ENCODE measurements at places on chromosomes 6 and 20.

DNA sequence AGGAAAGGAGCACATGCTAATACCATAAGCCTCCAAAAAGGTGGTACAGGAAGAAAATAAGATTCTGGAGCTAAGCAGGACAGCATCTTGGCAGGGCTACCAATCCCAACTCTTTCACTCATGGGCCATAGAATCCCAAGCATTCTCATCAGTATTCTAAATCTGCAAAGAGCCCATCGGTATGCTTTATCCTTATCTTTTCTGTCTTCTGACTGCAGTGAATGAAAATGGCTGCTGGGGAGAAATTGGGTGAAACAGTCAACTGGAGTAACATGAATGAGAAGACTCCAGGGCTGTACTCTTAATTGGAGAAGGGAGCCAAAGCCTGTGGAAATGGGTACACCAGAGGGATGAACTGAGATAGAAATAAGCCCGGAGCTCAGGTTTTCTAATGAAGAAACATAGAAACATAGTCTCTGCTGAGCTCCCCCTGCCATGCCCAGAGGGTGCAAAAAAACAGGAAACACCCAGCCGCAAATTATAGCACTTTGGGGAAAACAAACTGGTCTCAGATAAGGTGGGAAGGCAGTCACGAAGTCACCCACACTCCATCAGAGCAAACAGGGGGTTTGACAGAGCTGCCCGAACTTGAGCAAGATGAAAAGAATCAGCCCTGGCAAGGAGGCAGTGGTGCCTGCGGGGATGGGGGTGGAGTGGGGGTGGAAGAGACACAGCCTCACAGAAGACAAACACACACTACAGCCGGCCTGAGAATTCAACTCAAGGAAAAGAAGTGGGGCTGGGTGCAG is 35.4 kb upstream of the E2F3 start:
- DNase-seq, result no peak

- DNase-seq, result no peak
Observed at GRCh38 chr20:53411891-53412290, 181.7 kb downstream of the ZNF217 start.

DNA sequence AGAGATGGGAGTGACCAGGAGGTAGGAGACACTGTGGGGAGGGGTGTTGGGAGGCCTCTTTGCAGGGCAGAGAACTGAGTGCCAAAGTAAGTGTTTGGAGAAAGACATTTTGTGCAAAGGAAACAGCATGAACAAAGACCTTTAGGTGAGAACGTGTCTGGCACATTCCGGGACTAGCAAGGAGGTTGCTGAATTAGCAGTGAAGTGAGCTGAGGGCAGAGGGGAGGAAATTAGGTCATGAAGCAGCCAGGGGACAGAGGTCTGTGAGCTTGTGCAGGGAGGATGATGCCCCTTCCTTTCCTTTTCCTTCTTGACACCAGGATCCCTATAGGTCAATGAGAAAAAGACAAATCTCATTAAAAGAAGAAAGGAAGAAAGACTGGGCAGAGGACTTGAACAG is 21.4 kb upstream of the AHCY start:
- no peak for DNase-seq

GRCh38 chr20:45405571-45406259 is 2.4 kb upstream of the DBNDD2 start:
- no peak for DNase-seq

GRCh38 chr6:169424821-169425240 is 171.2 kb upstream of the THBS2 start:
- no peak for DNase-seq

DNA sequence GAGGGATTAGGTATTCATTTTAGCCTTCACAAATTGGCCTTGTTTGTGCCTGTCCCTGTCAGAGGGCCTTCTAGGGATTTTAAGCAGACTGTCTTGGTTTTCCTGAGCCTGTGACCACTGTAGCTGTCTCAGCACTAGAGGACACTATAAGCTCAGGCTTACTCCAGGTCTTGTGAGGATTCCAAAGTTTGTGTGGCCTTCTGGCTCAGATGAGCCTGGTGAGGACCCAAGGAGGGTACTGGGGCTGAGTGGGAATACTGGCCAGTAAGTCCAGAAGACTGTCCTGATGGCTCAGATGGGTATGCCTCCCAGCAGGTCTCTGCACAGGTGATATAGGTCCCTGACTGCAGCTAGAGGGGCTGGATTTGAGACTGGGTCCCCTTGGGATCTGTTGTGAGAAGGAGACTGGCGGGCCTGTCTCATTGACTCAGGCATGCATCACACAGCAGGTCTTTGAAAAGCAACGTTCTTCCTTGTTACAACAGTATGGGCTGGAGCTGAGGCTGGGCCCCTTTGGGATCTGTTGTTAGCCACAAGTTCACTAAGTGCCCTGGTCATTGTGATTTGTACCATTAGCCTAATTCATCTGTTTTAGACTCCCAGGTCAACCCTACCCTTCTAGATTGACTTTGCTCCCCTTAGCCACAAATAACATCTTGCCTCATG is 26.3 kb upstream of the TFB1M start:
- DNase-seq, result no peak

DNA sequence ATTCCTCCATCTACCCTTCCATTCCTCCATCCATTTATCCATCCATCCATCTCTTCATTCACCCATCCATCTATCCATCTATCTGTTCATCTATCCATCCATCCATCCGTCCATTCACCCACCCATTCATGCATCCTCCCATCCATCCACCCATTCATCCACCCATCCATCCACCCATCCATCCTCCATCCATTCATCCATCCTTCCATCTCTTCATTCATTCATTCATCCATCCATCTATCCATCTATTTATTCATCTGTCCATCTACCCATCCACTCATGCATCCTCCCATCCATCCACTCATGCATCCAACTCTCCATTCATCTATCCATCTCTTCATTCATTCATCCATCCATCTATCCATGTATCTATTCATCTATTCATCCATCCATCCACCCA is 380.9 kb downstream of the CDH4 start:
- no peak for DNase-seq

GRCh38 chr6:136795386-136795785 is 3.1 kb upstream of the MAP3K5 start:
- DNase-seq, result no peak

GRCh38 chr20:36435592-36436541 is 105.5 kb upstream of the MYL9 start:
- peak; percentile 93 for DNase-seq

- no peak for DNase-seq
Observed at GRCh38 chr20:1627200-1627550, 7.4 kb upstream of the SIRPB1 start.

DNA sequence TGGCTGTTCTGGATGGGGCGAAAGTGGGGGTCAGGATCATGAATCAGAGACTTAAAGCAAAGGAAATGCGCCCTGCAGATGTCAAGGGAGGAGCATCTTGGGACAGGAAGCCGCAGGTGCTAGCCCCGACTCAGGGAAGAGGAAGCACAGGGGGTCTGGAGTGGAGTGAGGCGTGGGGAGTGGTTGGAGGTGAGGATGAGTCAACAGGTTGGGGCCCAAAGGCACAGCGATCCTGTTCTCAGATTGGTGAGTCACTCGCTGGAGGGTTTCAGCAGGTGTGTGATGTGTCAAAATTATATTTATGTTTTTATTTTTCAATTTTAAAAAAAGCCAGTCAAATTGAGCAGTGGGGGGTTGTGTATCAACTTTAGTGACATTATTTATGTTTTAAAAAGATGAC is 19.0 kb downstream of the PACSIN1 start:
- no peak for DNase-seq

- DNase-seq, result no peak
Observed at GRCh38 chr20:32244150-32244823, 33.2 kb upstream of the KIF3B start.

DNA sequence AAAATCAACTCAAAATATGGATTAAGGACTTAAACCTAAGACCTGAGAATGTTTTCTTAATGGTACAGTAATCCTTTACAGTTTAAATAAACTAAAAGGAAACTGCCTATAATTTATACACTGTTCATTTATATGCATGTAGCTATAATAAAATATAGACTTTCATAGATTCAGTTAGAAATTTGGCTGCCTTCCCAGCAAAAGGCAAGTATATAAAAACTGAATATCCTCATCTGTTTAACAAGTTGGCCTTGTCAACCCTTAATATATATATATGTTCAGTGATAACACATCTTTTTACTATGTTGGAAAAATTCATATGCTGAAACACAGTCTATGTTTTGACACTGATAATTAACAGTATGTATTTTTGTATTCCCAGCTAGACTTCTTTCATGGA is 123.1 kb downstream of the GRIK2 start:
- DNase-seq, result no peak

- no peak for DNase-seq
Observed at GRCh38 chr6:108227290-108227689, 33.5 kb downstream of the SNX3 start.

- DNase-seq, result no peak
Observed at GRCh38 chr6:129696028-129696418, 14.0 kb downstream of the ARHGAP18 start.

DNA sequence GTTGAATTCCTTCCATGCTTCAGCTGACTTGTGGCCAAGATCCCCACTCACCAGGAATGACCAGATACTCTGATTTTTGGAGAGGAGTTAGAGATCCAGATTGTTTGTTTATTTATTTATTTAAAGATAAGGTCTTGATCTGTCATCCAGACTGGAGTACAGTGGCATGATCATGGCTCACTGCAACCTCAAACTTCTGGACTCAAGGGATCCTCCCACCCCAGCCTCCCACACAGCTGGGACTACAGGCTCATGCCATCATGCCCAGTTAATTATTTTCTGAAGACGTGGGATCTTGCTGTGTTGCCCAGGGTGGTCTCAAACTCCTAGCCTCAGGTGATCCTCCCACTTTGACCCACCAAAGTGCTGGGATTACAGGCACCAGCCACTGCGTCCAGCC is 4.1 kb upstream of the SPATA2 start:
- no peak for DNase-seq

- peak; percentile 49 for DNase-seq
Observed at GRCh38 chr20:24911461-24911860, 37.6 kb upstream of the CST7 start.

DNA sequence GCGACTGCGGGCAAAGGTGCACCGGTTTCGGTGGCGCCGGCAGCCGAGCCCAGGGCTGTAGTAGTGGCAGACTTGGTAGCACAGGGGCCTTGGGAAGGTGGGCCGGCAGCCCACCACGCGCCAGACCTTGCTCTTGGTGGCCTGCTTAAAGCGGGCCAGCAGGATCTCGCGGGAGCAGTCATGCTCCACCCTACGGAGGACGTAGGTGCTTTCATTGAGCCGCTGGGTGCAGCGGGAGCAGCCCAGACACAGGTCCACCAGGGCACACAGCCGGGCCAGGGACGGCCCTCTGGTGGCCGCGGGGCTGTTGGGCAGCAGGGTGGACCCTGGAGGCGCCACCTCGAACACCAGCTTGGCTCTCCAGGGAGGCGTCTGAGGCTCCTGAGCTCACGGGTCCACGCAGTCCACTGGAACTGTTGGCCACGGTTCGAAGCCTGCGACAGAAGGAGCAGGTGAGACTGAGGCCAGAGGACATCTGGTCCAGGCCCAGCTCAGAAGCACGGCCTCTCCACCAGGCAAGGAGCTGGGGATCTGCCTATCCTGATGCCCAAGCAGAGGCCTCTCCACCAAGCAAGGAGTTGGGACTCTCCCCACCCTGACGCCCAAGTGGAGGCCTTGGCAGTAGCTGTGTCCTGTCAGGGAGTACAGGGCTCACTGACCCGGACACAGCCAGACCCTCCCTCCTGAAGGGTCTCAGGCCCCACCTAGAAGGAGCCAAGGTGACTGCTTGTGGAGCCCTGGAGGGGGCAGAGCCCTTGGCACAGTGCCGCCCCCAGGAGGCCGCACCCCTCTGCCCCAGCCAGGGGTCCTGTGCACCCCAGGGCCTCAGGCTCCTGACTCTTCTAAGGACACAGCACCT is 1.0 kb downstream of the HELZ2 start:
- no peak for DNase-seq

- no peak for DNase-seq
Observed at GRCh38 chr6:148398244-148398643, 55.6 kb downstream of the SASH1 start.

GRCh38 chr6:136086686-136087085 is 163.4 kb downstream of the MTFR2 start:
- DNase-seq, result no peak

- DNase-seq, result no peak
Observed at GRCh38 chr20:23587631-23588030, 18.1 kb downstream of the CST9 start.

GRCh38 chr6:29793036-29793356 is 34.6 kb upstream of the HLA-G start:
- DNase-seq, result no peak

- no peak for DNase-seq
Observed at GRCh38 chr6:115442323-115442722, 618.4 kb downstream of the FRK start.

- no peak for DNase-seq
Observed at GRCh38 chr6:118444796-118445195, 103.3 kb upstream of the PLN start.

DNA sequence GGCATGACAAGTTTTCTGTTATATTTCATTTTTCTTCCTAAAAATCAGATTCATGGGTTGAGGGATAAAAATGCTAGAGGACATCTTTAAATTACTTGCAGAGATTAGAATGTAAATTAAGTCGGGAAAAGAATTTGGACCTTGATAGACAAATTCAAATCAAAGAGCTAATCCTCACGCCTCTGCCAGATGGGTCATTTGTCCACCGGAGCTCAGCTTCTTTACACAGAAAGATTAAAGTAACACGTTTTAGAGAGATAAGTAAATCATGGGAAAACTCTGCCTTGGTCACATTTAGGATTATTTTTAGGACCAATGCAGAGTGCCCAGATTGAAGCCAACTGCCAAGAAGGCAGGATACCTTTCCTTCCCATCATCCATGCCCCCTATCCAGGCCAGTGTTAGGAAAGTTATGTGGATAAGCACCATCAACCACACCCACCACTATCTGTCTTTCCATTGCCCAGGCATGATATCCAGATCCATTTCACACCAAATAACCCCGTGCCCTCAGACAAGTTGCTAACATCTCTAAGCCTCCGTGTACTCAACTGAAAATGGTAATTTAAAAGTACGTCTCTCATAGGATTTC is 397.4 kb upstream of the PLCB4 start:
- DNase-seq, result no peak

DNA sequence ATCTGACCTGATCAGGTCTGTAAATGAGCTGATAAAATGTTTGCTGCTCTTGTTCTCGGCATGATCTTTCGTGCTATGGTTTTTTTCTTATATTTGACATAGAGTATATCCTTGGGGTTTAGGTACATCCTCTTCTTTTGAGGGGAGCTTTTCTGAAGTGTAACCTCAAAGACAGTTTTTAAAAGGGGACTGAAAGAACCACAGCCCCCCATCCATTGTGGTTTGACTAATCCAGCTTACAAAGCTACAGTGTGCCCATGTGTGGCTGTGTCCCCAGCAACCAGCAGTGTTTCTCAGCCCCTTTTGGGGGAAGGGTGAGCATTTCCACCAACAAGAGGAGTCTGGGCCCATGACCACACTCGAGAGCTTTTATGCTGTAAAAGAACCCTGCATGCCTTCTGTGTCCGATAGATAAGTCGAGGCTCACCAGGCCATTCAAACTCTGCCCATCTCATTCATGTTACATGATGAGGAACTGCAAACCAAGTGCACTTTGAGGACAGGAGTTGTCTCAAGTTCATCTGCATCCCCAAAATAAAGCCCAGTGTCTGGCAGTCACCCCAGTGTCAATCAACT is 266.0 kb downstream of the SLC24A3 start:
- DNase-seq, result no peak

GRCh38 chr6:119890470-119890869 is 540.9 kb upstream of the MAN1A1 start:
- no peak for DNase-seq

GRCh38 chr20:23092384-23092756 is 6.2 kb upstream of the CD93 start:
- DNase-seq, result no peak

Measured in lower leg skin (tissue), 4 donors.